ENCODE measurements at places on chromosomes 1 and 21.

DNA sequence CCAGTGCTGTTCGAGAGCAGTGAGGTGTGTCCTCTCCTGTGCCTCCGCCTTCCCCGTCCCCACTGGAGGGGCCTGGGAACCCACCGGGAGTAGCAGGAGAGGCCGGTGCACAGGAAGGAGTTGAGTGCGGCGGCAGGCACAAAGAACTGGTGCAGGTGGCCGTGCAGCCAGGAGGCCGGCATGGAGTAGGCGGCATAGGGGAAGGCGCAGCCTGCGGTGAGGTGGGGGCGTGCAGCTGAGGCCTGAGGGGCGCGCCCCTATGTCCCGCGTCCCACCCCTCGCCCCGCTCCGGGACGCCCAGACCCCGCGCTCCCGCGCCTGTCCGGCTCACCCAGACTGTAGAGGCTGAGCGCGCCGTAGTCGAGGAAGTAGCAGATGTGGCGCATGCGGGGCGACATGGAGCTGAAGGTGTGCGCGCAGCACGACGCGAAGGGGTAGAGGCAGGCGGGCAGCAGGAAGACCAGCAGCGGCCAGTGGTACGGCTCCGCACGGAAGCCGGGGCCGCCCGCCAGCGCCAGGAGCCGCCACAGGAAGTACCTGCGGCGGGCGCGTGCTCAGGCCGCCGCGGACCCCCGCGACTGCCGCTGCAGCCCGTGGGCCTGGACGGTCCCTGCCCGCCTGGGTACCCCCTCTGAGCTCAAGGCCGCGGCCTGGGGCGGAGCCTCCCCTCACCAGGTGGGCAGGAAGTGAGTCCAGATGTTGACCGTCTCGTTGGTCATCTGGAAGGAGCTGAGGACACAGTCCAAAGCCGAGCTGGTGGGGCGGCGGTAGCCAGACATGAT is 2.2 kb downstream of the PAQR6 start:
- peak; percentile 62 for DNase-seq

- peak; percentile 48 for DNase-seq
Measured at GRCh38 chr1:204684571-204685235, 835 bp downstream of the LRRN2 start.

DNA sequence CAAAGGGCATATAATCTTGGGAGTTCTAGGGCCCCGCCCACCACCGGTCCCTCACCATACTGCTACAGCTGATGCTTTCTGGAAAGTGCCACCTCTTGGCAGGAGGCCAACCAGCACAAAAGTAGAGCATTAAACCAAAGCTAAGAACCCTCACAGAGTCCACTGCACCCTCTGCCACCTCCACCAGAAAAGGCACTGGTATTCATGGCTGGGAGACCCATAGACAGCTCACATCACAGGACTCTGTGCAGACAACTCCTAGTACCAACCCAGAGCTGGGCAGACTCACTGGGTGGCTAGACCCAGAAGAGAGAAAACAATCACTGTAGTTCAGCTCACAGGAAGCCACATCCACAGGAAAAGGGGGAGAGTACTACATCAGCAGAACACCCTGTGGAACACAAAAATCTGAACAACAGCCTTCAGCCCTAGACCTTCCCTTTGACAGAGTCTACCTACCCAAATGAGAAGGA is 10.8 kb downstream of the THEM4 start:
- DNase-seq = no peak

GRCh38 chr1:21902026-21903012 is 34.8 kb downstream of the HSPG2 start:
- DNase-seq = peak; percentile 94

GRCh38 chr1:42765269-42765668 is 1.6 kb downstream of the P3H1 start:
- no peak for DNase-seq

Measured in ELF-1 (cell line).